ENCODE measurements at places on chromosomes 11 and 22.
A peak's percentile ranks its signal among the peaks of the same experiment; 100 is the strongest.

GRCh38 chr11:88098289-88098688, 77.0 kb downstream of the RAB38 start:
- DNase-seq, result no peak

DNA sequence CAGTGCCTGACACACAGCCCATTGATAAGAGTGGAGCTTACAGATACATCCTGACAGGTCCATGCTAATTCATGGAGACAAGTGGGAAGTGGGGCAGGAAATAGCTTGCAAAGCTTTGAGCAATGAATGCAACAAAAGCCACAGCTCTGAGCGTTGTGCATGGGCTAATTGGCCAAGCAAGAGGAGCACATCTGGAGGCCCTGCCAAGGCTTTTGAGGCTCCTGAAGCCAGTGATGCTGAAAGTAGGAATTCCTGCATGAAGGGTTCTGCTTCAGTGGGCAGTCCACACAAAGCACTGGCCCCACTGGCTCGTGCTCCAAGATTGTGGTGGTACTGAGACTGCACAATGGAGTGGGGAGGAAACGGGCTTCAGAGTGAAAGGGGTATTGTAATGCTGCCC, 103.8 kb upstream of the CSNK2A3 start:
- no peak for DNase-seq

GRCh38 chr11:60950933-60951605, 907 bp downstream of the SLC15A3 start:
- DNase-seq, result peak; percentile 90

DNA sequence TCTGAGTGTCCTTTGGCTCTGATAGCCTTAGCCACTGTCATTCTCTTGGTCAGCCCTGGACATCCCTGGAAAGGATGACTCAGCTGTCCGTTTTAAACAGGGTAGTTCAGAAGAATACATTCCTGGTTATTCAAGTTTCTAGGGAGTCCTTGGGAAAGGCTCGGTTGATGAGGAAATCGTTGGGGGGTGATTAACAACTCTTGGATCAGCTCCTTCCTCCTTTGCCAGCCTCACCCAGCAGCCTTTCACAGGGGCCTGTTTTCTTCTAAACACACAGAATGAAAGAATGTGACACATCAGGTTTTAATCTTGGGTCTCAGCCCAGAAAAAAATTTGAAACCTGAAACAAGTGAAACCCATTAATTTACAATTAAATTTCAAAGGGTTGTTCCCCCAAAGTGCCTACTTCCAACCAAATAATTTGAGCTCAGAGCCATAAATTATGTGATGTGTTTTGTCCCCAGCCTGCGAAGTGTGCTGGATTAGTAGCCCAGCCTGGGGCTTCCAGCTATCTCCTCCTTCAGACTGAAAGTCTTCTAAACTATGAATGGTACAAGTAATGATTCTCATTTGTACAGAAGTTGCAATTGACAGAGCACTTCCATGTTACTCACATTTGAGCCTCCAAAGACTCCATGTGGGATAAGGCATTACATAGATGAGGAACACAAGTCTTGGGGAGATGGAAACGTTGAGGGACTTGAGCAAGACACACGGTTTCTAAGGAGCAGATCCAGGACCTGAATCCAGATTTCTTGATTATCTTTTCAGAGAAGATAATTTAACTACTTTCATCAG, 19.3 kb upstream of the MRGPRX2 start:
- no peak for DNase-seq

GRCh38 chr11:6323291-6323905, 3.1 kb upstream of the CAVIN3 start:
- DNase-seq, result no peak

GRCh38 chr11:130472434-130472961, 24.1 kb downstream of the ADAMTS15 start:
- no peak for DNase-seq

DNA sequence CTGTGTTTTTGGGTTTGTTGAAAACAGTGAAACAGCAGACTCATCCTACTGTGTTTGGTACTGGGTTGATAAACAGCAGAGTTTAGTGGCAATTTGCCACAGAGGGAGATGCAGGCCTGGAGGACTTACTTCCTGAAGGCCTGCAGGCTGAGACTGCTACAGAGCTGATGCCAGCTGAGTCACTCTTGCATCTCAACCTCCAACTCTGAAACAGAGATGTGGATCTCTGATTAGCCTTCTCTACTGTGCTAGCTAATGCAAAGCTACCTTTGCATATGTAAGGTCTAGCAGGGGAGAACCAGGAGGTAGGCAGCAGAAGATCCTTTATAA, 14.3 kb downstream of the ATP5MG start:
- DNase-seq, result no peak

- DNase-seq, result no peak
Measured at GRCh38 chr11:117192401-117192875, 6.7 kb upstream of the TAGLN start.

DNA sequence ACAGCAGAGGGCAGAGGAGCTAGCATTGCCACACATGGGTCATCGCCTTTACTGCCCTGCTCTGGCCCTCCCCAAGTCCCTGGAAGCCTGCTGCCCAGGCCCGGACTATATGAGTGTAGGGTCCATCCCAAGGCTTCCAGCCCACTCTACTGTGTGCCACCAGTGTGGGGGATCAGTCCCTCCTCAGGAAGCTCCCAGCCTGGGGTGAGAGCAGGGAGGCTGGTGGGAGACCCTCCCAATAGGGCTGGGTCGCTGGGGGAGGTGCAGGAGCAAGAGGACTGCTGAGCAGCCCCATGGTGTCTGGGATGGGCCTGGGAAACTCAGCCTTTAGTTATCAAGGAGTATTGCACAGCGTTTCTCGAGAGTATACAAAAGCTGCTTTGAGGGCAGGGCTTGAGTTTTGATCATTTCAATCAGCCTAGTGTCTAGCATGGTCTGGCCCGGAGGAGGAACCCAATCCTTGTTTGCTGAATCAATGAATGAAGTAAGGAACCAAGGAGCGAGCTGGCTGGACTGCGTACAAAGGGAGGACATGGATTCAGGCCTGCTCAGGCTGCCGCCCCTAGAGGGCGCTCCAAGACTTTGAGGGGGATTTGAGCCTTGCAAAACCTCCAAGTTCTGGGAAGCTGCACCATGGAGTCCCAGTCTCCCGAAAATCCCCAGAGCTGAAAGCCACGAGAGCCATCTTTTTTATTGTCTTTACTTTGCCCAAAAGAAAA, 89.0 kb upstream of the PARVA start:
- DNase-seq, result no peak

DNA sequence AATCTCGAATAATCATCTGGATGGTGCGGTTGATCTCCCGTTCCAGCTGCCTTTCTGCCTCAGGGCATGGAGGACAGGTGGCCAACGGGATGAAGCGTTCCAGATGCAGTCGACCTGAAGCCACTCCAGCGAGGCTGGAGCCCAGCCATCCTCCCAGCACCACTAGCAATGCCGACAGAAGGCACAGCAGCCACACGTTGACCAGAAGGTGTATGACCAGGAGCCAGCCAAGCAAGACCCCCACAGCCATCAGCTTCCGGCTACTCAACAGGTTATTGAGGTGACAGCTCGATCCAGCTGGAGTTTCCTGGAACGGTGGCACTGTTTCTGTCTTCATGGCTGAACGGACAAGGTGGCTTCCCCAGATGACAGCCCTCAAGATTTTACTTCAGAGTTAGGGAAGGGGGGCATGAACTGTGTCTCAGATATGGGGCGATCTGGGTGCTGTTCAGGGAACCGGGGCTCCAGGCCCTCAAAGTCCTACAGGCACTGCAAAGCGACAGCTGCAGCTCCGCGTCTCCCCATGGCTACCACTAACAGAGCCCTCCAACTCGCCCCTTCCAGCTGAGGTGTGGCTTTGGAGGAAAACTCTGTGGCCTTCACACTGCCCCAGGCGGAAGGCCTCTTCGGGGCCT, 559 bp downstream of the SNX19 start:
- DNase-seq, result no peak

- DNase-seq, result no peak
Measured at GRCh38 chr11:102807921-102808320, 10.0 kb upstream of the MMP1 start.

DNA sequence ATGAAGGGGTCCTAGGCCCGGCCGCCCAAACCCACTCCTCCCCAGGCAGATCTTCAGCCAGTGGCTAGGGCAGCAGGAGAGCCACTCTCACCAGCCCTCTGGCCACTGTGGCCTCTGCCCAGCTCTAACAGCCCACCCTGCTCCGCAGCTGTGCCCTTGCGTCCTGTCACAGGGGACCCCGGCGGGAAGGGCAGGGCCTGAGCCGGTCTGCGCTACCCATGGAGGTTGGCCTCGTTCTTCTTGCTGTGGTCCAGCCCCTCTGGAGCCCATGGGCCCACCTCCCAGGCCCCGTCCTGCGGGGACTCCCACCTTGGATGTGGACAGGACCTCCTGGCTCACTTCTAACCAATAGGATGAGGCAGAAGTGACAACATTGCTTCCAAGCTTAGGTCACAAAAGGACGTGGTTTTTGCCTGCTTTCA, 38.3 kb upstream of the TH start:
- DNase-seq, result peak; percentile 88

GRCh38 chr11:44960200-44960845, 9.6 kb upstream of the TP53I11 start:
- DNase-seq, result no peak

GRCh38 chr11:110431051-110431672, 1.4 kb downstream of the FDX1 start:
- no peak for DNase-seq

DNA sequence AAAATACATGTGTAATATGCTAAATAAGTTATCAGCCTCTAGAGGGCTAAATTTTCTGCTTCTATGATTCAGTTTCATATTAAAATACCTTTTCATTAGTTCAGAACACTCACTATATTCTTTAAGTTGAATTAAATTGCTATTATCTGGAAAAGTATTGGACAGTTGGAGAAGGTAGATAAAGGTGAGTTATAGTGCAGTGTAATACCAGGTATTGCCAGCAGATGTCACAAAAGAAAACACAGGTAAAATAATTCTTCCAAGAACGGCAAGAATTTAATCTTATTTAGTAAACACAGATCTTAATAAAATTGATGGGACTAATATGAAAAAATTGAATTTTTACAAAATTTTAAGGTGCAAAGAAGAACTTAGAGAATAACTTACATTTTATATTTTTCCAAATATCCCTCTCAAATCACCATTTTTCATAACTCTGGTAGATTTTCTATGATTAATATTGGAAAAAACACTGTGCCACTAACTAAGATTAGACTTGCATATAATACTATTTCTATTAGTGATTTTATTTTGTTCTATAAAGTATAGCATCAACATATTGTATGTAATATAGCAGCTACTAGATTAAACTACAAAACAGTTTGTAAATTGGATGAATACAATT, 1.7 kb upstream of the LRRC4C start:
- DNase-seq, result no peak

DNA sequence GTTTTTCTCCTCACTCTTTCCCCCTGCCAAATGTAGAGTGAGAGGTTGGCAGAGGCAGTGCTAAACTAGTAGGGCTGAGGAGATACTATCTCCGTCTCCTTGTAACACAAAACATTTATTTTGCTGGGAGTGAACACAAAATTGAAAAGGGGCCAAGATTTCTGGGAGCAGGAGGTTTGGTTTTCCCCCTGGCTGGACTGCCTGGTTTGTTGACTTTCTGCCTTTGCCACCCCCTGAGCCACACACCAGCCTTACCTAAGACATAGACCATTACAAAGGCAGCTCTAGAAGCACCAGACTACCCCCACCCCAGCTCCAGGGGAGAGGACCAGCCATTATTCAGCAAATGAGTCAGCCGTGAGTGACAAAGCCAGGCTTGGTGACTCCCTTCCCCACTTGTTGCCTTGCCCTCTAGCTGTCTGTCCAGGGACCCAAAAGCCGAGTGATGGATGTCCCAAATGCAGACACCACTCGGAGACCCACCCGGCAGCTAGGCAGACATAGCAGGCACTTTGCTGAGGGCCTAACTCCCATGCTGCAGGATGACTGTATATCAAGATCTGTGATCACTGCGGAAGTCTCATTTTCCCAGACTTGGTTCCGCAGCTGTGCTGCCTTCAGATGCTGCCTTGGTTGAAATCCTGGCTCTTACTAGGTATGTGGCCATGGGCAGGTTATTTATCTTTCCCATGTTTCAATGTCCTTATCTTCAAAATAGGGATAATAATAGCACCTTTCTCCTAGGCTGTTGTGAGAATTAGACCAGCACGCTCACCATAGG, 17.7 kb upstream of the CDON start:
- DNase-seq, result no peak

- peak; percentile 71 for DNase-seq
Measured at GRCh38 chr11:69923196-69923595, 104.0 kb upstream of the FGF3 start.

GRCh38 chr11:38935941-38936340, 2337.9 kb upstream of the RAG2 start:
- DNase-seq, result no peak

GRCh38 chr22:45696227-45696626, 24.6 kb downstream of the ATXN10 start:
- no peak for DNase-seq
